ENCODE measurements at places on chromosomes 11 and 22.

- no peak for DNase-seq
These were observed 6.4 kb downstream of the UBE2L3 start for GRCh38 chr22:21573750-21574494.

- no peak for DNase-seq
These were observed 32.9 kb downstream of the CDON start for GRCh38 chr11:126029805-126030204.

DNA sequence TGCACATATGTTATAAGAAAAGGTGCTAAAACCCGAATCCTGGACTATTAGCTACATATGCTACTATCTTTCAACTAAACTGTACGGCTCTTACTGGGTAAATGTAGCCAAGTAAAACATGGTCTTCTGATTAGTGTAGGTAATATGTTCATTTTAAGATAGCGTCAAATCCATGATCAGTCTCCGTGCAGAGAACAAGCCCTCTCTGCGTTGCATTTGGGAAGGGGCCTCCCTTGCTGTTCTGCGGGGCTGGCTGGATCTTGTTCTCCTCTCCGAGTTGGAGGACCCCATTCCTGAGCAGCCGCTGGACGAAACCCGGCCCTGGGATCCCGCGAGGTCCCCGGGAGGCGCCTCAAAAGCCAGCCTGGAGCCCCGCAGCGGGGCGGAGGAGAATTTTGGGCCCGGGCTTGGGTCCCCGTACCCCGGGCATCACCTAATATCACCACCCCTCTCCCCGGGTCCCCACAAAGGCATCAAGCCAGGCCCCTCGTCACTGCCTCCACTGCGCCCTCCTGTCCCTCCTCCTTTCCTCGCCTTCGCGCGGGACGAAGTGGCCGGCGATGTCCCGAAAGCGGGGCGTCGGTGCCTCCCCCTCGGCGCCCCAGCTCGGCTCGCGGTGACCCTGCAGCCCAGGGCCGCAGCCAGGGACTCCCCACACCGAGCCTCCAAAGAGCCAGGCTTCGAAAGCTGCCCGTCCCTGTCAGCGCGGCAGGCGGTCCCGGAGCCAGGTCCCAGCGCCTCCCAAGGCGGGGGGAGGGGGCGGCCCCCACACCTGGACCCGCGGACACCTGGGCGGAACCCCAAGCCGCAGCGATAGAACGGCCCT, 54.5 kb upstream of the FBXO3 start:
- DNase-seq: no peak

DNA sequence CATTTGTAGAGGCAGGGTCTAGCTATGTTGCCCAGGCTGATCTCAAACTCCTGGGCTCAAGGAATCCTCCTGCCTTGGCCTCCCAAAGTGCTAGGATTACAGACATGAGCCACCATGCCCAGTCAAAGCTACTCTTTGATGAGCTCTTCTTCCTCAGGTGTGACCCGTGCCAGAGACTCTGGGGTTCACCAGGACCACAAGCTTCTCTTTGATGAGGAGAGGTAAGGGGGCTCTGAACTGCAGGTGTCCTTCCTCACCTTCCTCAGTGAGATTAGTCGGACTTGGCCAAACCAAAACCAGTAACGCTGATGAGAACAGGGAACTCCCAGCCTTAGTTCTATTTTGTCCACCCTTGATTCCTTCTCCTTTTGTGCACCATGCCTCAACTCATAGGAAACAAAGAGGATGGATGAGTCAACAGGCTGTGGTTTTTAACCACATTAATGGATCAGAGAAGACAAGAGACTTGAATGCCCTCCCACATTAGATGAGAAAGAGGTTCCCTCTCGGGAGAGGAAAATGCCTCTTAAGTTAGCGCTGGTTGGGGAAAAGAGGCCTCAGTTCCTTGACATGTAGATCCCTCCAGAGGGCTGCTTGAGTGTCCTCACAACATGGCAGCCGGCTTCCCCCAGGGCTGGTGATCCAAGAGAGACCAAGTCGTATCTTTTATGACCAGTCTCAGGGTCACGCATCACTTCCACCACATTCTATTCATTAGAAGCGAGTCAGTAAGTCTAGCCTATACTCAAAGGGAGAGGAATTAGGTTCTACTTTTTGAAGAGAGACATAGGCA, 25.7 kb upstream of the CTR9 start:
- DNase-seq: no peak

- DNase-seq: no peak
These were observed 271.5 kb upstream of the CCDC90B start for GRCh38 chr11:83557653-83558052.

GRCh38 chr11:81245791-81246190, 1487.9 kb downstream of the FAM181B start:
- no peak for DNase-seq

DNA sequence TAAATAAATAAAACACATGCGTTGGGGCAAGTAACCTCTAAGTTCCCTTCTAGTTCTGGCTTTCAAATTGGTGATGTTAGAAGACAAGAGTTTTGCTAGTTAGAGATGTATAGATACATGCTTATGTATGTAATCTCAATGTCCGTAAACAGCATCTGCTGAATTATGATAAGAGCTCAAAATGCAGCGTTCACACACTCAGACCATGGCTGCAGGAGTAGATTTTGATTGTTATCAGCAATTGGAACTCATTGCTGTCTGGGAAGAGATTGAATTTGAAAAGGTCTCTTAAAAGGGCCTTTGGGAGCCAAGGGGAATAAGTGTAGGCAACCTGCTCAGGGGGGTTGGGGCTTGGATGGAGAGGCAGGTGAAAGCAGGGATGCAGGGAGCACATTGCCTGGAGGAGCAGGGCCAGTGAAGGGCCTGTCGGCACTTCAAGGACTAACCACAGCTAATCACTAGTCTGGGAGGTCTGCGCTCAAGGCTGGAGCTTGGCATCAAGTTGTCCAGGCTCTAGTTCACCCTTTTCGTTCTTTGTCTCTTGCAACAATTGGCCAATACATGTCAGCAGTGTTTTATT, 2.7 kb upstream of the RAG1 start:
- DNase-seq: no peak

DNA sequence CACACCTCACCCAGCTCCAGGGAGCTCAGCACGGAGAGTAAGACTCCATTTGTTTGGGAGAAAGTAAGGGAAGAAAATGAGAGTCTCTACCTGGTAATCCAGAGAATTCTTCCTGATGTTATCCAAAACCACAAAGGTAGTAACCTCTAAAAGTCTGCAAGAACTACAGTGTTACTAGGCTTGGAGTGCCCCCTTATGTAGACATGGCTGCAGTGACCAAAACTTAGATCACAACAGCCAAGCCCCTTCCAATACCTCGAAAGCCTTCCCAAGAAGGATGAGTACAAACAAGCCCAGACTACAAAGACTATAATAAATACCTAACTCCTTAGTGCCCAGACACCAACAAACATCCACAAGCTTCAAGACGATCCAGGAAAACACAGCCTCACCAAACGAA, 4.9 kb downstream of the UBE2L6 start:
- no peak for DNase-seq

DNA sequence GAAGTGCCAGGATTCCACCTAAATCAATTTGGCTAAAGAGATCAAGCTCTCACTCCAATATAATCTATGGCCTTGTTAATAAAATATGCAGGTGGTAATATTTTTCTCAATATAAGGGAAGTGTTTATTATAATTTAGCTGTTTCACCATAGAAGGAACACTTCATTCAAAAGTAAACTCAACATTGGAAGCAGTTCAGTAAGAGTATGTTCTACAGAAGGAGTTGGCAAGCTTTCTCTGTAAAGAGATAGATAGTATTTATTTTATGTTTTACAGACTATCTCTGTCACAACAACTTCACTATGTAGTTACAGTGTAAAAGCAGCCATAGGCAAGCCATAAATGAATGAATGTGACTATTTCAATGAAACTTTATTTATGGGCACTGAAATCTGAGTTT, 313.6 kb upstream of the ANO3 start:
- no peak for DNase-seq

All from fibroblast of gingiva (primary cell).